ENCODE measurements at places on chromosomes 6 and 20.

DNA sequence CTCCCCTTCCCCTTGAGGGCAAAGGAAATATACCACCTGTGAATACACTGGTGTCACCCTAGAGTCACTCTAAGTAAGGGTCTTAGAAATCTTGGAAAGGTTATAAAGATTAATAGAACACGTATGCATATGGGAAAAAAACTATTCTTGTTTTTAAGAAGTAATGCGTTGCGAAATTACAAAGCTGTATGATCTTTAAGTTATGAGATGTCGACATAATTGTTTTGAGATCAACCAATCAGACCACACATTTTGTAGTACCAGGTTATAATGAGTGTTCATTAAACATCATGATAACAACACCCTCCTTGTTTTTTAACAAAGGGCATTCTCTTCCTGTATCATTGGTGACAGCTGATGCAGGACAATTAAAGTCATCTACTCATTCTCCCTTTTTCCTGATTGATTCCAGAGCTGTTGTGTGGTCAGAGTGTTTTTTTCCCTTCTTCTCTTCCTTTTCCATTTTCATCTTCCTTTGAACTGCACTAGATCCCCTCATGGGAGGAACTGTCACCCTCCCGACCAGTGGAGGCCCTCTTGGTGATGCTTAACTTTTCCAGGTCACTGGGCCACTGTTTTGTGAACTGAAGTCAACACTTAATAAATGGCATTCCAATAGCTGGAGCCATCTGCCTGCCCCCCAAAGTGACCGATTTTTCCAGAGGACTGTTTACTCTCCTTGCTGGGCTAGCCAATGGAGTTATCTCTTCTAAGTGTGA, 37.0 kb downstream of the PRDM1 start:
- DNase-seq = no peak

DNA sequence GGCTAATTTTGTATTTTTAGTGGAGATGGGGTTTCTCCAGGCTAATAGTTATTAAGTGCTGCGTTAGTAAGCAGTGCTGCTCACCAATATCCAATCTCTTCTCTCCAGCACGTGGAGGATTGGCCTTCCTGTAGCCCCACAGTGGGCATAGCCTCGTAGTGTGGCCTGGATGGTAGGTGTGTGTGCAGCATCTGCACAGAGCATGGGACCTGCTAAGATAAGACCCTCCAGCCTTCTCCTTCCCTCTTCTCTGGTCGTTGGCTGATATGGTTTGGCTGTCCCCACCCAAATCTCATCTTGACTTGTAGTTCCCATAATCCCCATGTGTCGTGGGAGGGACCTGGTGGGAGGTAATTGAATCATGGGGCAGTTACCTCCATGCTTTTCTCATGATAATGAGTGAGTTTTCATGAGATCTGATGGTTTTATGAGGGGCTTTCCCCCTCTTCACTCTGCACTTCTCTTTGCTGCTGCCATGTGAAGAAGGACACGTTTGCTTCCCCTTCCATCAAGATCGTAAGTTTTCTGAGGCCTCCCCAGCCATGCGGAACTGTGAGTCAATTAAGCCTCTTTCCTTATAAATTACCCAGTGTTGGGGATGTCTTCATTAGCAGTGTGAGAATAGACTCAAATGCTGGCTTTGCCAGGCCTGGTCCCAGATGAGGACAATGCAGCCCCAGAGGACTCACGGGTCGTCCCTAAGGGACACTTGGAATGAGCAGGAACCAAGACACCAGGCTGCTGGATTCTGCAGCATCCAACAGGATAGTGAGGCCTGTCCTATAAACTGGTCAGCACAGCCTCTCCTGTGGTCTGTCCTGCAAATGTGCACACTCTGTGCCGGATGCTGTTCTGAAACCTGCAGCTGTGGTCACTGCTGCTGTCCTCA, 63.4 kb upstream of the AFDN start:
- no peak for DNase-seq

DNA sequence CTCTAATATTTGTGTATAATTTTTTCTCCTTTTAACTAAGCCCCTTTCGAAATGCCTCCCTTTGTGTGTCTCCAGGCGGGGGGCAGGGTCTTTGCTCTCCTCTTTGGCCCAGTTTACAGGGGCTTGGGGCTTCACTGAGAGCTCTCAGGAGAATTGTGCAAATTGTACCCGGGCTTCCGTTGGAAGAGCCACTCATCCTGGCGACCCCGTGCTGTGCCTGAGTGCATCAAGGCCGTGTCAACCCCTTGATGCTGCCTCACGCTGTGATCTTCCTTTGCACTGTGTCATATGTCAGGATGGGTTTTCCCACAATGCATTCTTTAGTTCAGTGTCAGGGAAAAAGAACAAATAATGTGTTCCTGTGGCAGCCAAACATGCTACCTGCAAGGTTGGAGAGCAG, 118.0 kb upstream of the POU3F2 start:
- DNase-seq = no peak

GRCh38 chr6:130969791-130970491, 93.1 kb downstream of the EPB41L2 start:
- DNase-seq = no peak

DNA sequence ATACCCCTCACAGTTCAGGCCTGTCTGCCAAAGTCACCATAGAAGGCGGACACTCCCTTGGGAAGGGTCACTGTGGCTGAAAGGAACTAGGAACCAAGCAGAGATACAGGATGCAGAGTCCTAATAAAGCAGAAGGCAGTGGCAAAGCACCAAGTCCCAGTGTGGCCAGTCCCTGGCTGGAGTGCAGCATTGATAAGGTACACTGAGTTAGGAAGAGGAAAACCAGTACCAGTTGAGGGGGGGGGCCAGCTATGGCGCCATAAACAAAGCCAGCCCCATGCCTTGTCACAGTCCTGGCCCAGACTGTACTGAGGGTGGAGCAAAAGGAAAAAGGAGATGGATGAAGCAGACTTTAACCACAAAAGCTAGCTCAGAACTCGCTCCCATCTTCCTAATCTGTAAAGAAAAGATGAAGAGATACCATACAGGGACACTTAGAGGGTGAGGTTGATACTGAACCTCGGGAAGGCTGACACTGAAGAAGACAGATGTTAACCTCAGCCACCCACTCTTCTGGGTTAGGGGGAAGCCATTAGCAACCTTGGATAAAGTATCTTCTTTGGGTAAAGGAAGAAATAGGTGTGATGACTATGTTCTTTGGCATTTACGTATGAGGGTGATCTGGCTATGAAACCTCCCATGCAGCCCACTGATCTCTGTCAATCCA, 7.8 kb downstream of the ABHD12 start:
- DNase-seq = no peak

- no peak for DNase-seq
Measured at GRCh38 chr6:76792394-76792793, 670.9 kb downstream of the HTR1B start.

DNA sequence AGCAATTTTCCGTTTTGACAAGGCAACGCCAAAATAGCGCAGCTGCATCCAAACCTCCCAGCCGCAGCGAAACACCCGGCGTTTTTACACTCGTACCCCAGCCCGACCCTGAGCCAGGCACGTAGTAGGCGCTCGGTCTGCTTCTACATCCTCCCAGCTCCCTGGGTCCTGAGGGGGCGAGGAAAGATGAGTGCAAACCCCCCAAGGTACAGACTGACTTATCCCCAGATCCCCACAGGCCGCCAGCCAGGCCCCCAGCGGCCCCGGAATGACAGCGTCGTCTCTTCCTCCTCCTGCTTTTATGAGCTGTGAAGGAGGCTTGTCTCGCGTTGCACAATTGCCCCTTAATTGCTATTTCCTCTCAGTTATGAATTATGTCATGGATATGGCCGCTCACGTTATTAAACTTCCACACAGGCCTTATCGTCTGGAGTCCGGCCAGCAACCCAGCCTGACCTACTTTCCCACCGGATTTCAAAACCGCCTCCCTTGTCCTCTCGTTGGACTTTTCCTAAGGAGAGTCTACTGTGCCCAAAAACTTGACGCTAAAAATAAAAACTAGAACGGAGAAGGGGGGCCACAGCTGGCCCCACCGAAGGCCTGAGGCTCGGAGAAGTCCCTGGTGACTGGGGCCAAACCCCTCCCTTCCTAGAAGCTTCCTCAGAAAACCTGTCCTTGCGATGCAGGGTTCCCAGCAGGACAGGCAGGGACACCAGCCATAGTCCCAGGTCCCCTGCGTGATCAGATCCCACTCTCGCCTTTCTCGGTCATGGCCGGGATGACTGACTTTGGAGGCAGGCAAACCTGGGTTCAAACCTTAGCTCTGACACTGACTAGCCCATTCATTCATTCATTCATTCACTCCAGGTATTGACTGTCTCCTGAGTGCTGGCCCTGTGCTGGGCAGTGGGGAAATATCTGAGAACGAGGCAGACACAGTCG, 130.9 kb upstream of the PTPN1 start:
- no peak for DNase-seq
